ENCODE measurements at places on chromosomes 1 and 21.

GRCh38 chr1:33306653-33307493, 14.0 kb downstream of the A3GALT2 start:
- no peak for DNase-seq

DNA sequence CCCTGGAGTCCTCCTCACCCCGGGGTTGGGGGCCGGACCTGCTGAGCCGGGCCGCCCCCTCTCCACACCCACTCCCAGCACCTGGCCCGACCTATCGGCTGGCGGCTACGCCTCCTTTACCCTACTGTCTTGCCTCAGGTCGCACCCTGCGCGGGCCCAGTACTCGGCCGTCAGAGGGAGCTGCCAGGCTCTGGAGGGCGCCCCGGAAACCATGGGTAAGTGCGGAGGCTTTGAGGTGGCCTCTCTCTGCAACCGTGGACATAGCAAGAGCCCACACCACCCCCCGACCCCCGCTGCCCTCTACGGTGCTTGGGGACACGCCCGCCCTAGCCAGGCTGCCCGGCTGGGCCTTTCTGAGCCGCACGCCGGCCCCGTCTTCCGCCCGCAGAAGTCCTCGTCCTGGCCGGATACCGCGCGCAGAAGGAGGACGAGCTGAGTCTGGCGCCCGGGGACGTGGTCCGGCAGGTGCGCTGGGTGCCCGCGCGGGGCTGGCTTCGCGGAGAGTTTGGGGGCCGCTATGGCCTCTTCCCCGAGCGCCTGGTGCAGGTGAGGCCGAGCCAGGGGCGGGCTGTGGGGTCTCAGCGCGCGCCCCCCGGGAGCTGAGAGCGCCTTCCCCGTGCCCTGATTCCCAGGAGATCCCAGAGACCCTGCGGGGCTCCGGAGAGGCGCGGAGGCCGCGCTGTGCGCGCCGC, at the start of gene SH3D21:
Gene SH3D21 (plus strand): TSS at position 159 of the 692 bp plus-strand sequence. CDS start 53 bp downstream, at position 212.
- peak; percentile 32 for DNase-seq

GRCh38 chr21:43703035-43703880, 15.7 kb upstream of the PDXK start:
- no peak for DNase-seq

- no peak for DNase-seq
These were observed 468.4 kb upstream of the C1orf87 start for GRCh38 chr1:60541831-60542532.

DNA sequence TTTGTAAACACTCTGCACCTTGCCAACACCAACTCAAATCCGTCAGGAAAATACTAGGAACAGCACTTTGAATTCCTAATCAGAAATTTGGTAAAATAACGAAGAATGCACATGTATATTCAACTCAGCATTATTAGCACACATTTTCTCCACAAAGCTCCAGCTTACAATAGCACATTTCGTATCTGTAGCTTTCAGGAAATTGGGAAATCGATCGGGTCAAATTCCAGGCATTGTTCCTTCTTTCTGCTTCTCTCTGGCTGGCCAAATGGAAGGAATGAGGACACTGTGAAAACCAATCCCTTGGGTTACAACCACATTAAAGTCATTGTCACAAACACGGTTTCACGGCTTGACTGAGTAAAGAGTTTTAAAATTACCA, 58.6 kb downstream of the NPHP4 start:
- DNase-seq: no peak

- DNase-seq: peak; percentile 21
These were observed 477 bp downstream of the ICMT start for GRCh38 chr1:6235296-6235677.

GRCh38 chr1:210373878-210374599, 45.3 kb downstream of the HHAT start:
- DNase-seq: peak; percentile 38

All from activated T-cell treated with anti-CD3 and anti-CD28 coated beads for 4 hours (primary cell).